ENCODE measurements at places on chromosomes 6 and 20.

DNA sequence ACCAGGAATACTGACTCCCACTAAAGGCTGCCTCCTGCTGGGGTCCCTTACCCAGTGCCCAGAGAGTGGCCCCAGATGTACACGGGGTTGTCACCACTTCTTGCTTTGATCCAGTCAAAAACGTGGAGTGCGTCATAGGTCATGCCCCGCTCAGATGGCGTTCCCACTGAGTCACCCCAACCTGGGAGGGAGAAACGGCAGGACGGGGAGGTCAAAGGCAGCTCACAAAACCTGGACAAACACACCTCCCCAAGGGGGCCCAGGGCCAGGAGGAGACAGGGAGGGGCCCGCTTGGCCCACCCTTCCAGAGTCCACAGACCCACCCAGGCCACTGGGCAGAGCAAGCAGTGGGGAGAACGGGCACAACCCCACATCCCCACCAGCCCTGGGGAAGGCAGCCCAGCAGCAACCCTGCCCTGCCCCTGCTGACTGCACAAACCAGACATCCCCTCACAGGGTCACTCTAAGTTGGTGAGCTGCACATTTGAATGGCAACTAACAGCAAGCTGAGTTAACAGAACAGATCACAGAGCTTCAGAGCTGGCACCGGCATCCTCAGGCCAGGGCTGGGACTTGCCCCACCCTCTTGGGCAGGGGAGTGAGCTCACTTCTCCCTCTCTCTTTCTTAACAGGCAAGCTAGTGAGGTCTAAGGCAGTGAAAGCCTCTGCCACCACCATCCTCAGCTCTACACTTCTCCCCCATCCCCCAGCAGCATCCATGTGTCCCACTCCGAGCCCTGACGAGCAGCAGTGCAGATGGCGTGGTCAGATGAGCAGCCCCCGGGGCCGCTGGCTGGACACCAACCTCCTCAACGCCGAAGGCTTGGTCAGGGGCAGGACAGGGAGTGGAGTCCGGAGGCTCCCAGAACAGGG, 61.7 kb downstream of the PYGB start:
- no peak for DNase-seq

GRCh38 chr20:58571693-58572427, 56.7 kb upstream of the APCDD1L start:
- DNase-seq, result no peak

- no peak for DNase-seq
Observed at GRCh38 chr6:105804424-105804823, 281.7 kb upstream of the PRDM1 start.

GRCh38 chr20:53087037-53087777, 115.0 kb downstream of the TSHZ2 start:
- DNase-seq, result no peak

DNA sequence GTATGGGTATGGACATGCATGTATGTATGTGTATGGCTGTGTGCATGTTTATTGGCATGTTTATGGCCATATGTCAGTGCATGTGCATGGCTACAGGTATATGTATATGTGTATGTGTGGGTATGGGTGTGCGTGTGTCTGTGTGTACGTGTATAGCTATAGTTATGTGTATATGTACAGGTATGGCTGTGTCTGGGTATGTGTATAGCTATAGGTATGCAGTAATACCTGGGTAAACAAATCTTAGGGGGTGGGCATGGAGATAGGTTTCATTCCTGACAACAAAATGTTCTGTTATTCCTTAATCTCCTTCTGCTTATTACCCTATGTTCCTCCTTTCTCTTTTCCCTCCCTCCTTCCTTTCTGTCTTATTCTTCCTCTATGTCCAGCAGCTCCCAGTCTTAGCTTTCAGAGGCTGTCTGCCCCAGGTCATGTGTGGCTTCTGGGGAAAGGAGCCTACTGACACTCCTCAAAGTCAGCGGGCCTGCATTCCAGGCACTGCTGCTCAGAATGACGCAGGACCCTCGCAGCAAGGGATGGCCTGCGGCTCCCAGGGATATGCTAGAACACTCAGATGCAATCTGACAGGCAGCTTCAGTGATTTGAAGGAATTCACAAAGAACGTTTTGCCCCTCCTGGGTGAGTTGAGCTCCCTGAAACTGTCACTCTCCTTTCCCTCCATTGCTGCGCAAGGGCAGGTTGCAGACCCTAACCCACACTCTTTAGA, 139.3 kb upstream of the PHACTR1 start:
- DNase-seq, result no peak

- DNase-seq, result no peak
Observed at GRCh38 chr6:150466196-150466595, 97.4 kb downstream of the IYD start.

- DNase-seq, result no peak
Observed at GRCh38 chr6:161828355-161828754, 554.5 kb upstream of the AGPAT4 start.

GRCh38 chr6:35058865-35059522, 82.1 kb downstream of the TCP11 start:
- DNase-seq, result no peak

- DNase-seq, result no peak
Observed at GRCh38 chr20:61913423-61914225, 152.1 kb downstream of the TAF4 start.

DNA sequence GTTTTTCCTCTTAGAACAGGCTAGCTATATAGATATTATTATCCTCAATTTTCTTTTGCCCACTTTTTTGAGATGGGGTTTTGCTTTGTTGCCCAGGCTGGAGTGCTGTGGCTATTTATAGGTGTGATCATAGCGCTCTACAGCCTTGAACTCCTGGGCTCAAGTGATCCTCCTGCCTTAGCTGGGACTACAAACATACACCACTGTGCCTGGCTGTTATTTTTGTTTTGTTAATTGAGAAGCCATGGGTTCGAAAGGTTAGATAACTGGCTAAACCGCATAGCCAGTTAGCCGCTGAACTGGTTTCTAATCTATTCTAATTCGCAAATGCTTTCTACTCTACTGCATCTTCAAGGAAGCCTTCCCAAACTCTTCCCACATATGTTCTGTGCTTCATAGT, 425.8 kb downstream of the CDKAL1 start:
- DNase-seq, result no peak

- DNase-seq, result no peak
Observed at GRCh38 chr6:22829070-22829469, 259.7 kb downstream of the HDGFL1 start.

DNA sequence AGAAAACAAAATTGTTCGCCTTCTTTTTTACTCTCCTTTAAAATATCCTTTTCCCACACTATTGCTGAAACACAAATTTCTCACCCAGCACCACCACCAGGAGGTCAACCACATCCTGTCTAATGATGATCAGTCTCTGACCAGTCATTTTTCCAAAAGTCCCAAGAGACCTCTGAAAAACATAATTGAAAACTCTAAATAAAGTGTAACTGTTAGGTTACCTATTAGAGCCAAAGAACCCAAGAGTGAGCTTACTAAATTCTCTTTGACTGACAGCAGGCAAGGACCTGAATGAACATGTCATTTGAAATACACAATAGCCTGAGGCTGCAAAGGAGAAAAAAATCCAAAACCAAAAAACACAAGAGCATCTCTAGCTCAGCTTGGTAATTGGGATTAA, 735.4 kb downstream of the CBLN4 start:
- DNase-seq, result no peak

DNA sequence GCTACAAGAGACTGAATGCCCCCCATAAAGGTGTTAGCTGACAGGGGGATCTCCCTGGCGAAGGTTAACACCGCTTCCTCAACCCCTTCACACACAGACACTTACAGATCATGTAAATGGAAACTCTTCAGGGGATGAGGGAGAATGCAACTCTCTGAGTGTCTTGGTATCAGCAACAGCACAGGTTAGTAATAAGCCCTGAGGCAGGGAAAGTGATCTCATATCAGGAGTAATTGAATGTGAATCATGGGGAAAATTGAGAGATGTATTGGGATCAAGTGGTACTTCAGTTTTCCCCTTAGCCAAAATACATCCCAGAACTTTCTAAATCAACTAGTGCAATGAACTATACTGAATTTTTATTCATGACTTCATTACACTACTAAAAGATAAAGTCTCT, 23.8 kb downstream of the OR2J3 start:
- DNase-seq, result no peak

DNA sequence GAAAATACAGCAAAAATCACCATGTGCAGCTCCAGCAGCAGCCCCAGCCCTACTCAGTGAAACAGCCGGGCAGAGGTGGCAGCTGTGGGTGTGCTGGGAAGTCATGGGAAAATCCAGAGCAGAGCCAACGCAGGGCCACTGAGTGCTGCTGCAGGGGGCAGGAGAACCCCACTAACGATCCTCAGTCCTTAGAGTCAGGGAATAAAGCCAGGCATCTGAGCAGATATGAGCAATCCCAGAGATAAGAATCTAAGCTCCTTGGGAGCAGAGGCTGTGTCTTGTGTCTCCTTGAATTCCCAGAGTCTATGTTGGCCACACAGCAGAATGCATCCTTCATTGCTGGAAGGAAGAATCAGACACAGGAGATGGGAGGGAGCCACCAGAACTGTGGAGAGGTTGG, 493.1 kb upstream of the MAP3K7 start:
- no peak for DNase-seq

- DNase-seq, result no peak
Observed at GRCh38 chr6:168345266-168345665, 25.7 kb upstream of the DACT2 start.

DNA sequence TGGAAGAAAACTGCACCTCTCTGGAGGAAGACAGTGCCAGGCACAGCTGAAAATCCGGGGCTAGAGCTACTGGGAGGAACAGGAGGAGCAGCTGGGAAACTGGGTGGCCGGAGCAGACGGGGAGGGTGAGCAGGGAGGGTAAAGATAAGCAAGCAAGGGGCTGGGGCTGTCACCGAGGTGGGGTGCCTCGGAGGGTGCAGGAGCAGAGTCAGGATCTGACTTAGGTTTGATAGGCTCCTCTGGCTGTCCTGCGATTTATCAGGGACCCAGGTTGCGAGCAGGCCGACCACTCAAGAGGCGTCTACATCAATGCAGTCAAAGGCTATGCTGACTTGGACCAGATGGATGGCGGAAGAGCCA, 12.3 kb downstream of the TSHZ2 start:
- DNase-seq, result no peak

DNA sequence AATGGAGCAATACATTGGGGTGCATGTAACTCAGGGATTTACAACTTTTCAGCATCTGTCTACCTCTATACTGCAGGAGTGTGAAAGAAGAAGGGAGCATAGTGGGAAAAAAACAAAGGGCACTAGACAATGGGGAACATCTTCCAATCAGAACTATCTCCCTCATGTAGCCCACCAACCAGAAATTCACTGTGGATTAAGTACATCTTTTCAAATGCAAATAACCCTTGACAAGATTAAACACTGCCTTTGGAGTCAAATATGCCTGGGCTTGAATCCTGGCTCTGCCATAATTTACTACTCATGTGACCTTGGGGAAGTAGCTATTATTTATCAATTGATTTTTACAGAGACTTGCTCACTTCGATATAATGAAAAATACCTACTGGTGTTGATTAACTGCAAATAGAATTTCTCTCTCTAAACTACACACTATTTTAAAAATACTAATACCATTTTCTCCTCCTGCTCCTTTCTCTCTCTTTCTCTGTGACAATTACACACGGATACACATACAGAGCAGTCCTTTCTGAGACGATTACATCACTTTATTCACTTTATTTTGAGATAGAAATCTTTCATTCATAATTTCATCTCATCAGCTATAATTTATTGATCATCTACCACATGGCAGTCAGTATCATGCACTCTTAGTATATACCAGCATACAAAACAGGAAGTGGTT, 783.7 kb downstream of the FRK start:
- no peak for DNase-seq

DNA sequence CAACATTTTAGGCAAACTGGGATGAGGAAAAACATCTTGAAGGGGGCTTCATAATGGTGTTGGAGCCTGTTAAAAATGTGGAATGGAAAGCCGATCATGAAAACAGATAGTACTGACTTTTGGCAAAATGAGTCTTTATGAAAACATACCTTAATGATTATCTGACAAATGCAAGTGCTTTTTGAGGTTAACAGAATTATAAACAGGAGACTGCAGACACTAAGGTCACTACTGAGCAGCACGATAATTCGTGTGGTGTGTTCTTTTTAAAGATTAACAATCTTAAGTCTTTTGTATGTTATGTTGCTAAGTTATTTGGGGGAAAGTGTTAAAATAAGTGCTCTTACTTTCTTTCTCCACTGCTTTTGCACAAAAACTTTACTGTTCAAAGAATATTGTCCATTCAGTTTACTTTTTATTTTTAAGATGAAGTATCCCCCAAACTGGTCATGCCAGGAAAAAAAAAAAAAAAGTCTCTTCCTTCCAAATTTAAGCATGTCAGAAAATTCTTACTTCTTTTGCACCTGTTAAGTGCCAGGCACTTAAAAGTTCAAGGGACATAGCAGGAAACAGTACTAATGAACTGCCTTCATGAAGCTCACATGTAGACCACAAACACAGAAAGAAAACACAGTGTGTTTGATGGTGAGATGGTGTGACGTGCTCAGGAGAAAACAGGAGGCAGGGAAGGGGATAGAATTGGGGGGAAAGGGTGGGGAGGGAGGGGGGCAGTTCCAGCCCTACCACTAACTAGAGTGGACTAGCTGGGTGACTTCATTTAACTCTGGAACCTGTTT, 73.2 kb downstream of the CDYL start:
- no peak for DNase-seq

DNA sequence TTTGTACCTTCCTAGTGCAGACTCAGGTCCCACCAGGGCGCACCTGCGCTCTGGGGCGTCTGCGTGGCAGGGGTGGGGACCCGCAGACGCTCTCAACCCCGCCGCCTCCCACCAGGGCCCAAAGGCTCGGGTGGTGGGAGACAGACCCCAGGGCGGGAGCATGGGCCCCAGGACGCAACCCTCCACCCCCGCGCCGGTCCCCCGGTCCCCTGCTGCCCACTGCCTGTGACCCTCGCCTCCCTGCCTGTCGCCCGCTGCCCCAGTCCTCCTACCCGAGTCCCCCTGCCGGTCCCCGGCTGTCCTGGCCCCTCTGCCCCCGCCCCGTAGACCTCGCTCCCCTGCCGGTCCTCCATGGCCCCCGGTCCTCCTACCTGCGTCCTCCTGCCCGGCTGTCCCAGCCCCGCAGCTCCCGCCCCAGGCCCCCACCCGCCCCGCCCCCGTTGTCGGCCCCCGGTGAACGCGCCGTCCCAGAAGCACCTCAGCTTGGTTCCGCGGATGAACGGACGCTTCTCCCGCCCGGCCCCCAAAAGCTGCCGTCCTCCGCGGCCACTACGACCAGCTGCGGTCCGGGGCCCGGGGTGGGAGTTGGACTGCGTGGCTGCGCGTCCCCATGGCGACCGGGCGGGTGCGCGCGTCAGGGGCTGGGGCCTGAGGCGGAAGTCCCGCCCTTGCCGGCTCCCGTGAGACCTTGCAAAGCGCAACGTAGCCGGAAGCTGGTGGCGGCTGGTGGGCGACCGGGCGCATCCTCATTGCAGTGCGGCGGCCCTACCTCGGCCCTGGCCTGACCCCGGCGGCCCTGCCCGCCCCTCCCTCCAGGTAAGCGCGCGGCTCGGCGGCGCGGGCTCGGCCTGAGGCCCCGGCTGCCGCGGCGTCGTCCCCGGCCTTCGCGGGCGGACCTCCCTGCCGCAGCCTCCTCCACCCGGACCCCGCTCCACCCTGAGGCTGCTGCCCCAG, at the start of gene ARFGAP1:
TSS of gene ARFGAP1 (plus strand) at position 709 of the 954 bp plus-strand sequence. CDS start 2,768 bp downstream, outside the sequence.
- peak; percentile 79 for DNase-seq

- no peak for DNase-seq
Observed at GRCh38 chr20:4017051-4017712, 1.8 kb upstream of the RNF24 start.

- DNase-seq, result no peak
Observed at GRCh38 chr6:142845624-142846458, 99.1 kb downstream of the HIVEP2 start.
